AG08396 (cell line): ENCODE measurements at places on chromosomes 13 and 19.

- DNase-seq, result no peak
These were observed 30.0 kb upstream of the KCTD15 start for GRCh38 chr19:33766623-33767022.

GRCh38 chr19:45773384-45773783 is 4.3 kb upstream of the SIX5 start:
- no peak for DNase-seq

GRCh38 chr13:29624997-29625396 is 29.5 kb upstream of the SLC7A1 start:
- no peak for DNase-seq

- DNase-seq, result no peak
These were observed 8.0 kb upstream of the SPATA13 start for GRCh38 chr13:24152292-24153214.

DNA sequence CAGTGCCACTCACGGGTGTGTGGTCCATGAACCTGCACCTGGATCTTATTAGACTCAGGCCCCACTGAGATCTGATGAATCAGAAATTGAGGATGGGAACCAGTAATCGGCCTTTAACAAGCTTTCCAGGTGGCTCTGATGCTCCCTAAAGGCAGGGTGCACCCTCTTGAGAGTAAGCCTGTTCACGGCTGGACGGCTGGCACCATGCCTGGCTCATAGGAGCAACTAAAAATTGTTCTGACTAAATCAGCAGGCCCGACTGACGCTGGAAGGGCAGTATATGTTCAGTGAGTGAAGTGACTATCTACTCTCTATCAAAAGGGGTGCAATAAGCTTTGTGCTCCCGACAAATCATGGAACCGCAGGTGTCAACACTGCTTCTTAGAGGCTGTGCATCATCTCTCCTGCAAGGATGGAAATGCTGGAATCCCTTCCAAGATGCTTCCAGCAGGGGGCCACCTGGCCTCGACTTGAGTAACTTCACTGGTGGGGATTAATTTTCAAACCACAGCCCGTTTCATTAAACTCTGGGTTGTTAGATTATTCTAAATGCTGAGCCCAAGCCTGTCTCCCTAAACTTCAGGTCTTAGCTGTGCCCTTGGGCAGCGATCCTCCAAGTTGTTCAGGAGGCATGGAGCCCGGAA is 28.4 kb downstream of the TMTC4 start:
- DNase-seq, result peak; percentile 26

- no peak for DNase-seq
These were observed 385.1 kb downstream of the IRS2 start for GRCh38 chr13:109401307-109401706.

GRCh38 chr19:34979819-34980640 is 16.0 kb upstream of the ZNF792 start:
- DNase-seq, result no peak

- no peak for DNase-seq
These were observed 26.3 kb upstream of the KL start for GRCh38 chr13:32989942-32990341.

- DNase-seq, result no peak
These were observed 19.1 kb upstream of the ZNF260 start for GRCh38 chr19:36547001-36547732.

DNA sequence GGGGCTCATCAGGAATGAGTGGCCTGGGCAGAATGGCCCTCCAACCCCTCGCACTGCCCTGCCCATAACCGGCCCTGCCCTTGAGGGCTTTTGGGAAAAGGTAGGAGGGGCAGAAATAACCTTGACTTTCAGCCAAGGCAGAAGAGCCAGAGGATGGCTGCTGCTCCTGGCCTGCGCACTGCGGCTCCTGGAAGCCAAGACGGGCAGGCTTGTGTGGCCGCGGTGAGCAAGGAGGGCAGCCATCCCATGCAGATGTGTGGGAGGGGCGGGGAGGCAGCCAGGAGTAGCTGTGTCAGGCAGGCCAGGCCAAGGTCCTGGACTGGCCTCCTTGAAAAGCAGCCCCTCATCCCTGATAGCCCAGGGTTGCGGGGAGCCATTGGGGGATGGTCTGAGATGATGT is 57.6 kb upstream of the URI1 start:
- no peak for DNase-seq

DNA sequence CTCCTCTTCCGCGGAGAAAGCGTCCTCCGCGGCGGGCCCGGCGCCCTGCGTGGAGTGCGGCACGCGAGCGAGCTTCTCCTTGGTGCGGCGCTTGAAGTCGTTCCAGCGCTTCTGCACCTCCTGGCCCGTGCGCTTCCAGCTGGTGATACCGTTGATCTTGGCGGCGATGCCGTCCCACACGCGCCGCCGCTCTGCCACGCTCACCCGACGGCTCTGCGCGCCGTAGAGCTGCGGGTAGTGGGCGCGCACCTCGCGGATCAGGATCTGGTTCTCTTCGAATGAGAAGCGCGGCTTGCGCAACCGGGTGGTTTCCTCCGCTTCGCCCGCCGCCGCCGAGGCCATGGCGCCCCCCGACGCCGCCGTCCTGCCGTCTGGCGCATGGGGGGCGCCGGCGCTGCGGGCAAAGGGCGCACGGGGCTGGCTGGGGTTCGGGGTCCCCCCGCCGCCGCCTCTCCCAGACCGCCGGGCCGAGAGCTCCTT is 941 bp downstream of the MYPOP start:
- peak; percentile 56 for DNase-seq

DNA sequence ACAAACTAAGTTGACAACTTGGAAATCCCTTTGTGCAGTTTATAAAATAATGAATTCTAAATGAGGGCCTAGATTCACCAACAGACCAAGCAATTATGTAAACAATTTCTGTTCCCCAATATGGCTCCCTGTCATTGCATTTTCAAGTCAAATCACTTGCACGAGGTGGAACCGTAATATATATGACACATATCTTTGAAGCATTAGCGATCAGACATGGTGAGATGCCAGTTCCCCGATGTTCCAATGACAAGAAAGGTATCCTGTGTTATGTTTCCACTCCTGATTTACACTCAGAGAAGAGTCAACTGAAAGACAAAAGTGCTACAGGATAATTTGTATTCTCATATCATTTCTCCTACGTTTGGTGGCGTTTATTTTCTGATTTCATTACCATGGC is 108.5 kb upstream of the TDRD3 start:
- DNase-seq, result no peak

DNA sequence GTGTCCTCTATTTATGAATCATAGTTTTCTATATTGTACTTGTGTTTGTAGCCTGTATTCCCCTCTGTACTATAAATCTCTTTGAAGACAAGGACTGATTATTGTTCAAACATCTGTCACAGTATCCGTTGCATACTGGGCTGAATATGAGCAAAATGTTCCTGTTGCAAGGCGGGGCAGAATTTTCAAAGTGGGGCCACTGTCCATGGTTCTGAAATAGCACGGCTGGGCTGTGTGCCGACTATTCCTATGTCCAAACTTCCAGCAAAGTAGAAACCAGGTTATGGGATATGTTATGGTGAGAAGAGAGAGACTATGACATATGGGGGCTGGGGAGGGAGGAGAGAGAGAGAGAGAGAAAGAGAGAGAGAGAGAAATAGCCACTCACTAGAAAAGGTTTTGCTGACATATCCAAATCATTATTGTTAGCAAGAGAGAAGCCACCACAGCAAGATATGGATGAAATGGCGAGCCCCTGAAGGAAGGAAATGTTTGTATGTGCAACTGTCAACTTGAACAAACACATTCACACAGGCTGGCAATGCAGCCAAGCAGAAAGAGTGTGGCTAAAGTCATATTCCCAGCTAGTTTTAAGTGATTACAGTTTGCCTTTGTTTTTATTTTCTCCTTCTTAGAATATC is 107.0 kb upstream of the GPR12 start:
- peak; percentile 50 for DNase-seq

DNA sequence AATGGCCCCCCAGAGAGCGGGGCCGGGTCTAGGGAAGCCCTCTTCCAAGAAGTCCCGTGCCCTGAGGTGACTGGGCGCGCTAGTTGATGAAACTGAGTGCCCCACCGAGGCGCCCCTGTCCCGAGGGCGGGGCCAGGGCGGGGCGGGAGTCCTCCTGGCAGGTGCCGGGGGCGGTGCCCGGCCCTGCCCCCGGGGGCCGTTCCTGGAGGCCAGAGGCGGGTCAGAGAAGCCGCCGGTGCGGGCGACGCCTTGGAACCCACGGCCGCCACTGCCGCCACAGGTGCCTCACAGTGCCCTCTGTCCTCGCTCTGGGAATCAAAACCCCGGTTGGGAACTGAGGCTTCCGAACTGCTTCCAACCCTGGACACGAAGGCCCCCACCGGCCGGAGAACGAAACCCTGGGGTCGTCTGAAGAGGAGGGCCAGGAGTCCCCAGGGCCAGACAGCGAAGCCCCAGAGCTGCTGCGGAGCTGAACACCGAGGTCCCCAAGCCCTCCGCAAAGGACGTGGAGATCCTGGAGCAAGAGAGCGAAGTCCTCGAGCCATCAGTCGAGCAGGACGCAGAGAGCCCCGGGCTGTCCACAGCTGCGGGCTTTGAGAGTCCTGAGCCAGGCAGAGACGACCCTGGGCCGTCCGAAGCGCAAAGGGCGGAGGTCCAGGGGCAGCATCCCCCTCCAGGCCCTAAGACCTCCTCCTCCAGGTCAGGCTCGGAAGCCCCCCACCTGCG is at the start of gene MISP3:
TSS of gene MISP3 (plus strand) at position 252 of the 726 bp plus-strand sequence. CDS start 524 bp downstream, outside the sequence.
- DNase-seq, result peak; percentile 33

GRCh38 chr13:108087810-108088209 is 127.5 kb downstream of the LIG4 start:
- DNase-seq, result no peak

DNA sequence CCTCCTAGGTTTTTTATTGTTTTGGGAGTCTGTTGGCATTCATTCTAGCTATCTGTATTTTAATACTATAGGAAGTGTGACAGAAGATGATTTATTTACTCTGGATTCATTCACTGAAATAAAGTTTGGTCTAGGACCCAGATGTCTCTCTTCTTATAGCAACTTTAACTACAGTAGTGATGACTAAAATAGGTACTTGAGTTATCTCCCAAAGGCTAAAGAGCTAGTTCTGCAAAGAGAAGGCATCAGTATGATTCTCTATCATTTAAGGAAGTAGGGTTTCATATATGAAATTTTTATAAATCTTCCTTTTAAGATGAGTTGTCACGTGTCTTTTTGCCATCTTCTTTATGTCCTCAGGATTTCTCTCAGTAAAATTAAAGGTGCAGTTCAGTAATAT is 507.4 kb downstream of the KCTD12 start:
- DNase-seq, result no peak

- DNase-seq, result no peak
These were observed 1257.2 kb downstream of the UQCRFS1 start for GRCh38 chr19:27955485-27956480.

DNA sequence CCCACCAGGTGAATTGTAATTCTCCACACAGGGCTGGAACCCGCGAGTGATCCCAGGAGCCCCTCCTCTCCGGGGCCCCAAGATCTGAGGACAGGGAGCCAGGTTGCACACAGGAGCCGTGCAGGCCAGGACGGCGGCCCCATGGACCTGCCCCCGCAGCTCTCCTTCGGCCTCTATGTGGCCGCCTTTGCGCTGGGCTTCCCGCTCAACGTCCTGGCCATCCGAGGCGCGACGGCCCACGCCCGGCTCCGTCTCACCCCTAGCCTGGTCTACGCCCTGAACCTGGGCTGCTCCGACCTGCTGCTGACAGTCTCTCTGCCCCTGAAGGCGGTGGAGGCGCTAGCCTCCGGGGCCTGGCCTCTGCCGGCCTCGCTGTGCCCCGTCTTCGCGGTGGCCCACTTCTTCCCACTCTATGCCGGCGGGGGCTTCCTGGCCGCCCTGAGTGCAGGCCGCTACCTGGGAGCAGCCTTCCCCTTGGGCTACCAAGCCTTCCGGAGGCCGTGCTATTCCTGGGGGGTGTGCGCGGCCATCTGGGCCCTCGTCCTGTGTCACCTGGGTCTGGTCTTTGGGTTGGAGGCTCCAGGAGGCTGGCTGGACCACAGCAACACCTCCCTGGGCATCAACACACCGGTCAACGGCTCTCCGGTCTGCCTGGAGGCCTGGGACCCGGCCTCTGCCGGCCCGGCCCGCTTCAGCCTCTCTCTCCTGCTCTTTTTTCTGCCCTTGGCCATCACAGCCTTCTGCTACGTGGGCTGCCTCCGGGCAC is 3.9 kb downstream of the FFAR1 start:
- no peak for DNase-seq

DNA sequence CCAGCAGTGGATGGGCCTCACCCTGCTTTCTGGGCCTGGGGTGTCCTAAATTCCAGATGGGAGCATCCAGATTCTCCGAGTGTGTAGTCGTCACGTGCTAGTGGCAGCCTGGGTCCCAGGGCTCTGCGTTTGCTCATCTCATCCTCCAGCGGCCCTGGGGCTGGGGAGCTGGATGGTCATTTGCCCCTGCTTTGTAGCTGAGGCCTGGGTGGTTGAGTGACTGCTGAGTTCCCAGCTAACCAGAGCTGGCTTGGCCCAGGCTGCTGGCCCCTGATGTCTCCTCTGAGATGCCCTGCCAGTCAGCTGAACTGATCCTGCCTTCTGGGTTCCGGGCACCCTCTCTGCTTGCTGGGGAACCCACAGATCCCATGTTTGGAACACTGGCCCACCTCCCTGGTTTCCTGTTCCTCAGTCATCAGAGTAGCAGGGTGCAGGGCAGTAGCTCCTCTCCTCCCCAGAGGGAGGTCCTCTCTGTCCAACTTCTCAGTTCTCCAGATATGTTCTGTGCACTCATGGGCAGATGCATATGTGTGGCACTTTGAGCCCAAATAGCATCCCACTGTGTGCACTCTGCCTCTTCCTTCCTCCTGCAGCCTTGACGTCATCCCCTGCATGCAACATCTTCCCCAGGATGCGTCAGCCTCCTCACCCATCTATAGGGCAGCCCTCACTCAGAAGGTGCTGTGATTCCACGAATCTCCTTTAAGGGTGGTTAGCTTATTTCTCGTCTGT is 22.4 kb upstream of the CRTC1 start:
- DNase-seq, result no peak

- no peak for DNase-seq
These were observed 62.8 kb upstream of the EDNRB start for GRCh38 chr13:77981281-77981881.

DNA sequence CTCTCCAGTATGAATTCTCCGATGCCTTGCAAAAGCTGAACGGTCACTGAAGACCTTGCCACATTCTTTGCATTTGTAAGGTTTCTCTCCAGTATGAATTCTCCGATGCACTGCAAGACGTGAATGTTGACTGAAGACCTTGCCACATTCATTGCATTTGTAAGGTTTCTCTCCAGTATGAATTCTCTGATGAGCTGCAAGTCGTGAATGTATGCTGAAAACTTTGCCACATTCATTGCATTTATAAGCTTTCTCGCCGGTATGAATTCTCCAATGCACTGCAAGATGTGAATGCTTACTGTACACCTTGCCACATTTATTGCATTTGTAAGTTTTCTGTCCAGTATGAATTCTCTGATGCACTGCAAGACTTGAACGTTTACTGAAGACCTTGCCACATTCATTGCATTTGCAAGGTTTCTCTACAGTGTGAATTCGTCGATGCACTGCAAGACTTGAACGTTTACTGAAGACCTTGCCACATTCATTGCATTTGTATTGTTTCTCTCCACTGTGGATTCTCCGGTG is 20.0 kb upstream of the ZNF841 start:
- no peak for DNase-seq

- DNase-seq, result no peak
These were observed 17.3 kb downstream of the ANKRD24 start for GRCh38 chr19:4199699-4200293.
